ENCODE measurements at places on chromosomes 1 and 21. TPM values are rescaled to one million over a fixed set of nuclear protein-coding genes. Genes with fewer than 3 reads are reported as not detected.

GRCh38 chr1:85571828-85572227, 8.7 kb upstream of the CCN1 start:
- no peak for DNase-seq

- DNase-seq, result no peak
Measured at GRCh38 chr1:26951821-26952497, 8.3 kb downstream of the KDF1 start.

Gene FAM131C
- 0.74 TPM for total RNA-seq

GRCh38 chr1:216193839-216194443, 229.3 kb downstream of the USH2A start:
- DNase-seq, result peak; percentile 46

Gene CYP4A22
- total RNA-seq, result not detected

- DNase-seq, result no peak
Measured at GRCh38 chr1:26787381-26787705, 407 bp upstream of the PIGV start.

- no peak for DNase-seq
Measured at GRCh38 chr1:67285780-67286488, 21.7 kb upstream of the IL12RB2 start.

Gene LRRC38
- total RNA-seq, result not detected

- peak; percentile 99 for DNase-seq
Measured at GRCh38 chr1:112704934-112705627, 1.8 kb downstream of the RHOC start.

- no peak for DNase-seq
Measured at GRCh38 chr1:169081503-169082123, 24.9 kb upstream of the ATP1B1 start.

DNA sequence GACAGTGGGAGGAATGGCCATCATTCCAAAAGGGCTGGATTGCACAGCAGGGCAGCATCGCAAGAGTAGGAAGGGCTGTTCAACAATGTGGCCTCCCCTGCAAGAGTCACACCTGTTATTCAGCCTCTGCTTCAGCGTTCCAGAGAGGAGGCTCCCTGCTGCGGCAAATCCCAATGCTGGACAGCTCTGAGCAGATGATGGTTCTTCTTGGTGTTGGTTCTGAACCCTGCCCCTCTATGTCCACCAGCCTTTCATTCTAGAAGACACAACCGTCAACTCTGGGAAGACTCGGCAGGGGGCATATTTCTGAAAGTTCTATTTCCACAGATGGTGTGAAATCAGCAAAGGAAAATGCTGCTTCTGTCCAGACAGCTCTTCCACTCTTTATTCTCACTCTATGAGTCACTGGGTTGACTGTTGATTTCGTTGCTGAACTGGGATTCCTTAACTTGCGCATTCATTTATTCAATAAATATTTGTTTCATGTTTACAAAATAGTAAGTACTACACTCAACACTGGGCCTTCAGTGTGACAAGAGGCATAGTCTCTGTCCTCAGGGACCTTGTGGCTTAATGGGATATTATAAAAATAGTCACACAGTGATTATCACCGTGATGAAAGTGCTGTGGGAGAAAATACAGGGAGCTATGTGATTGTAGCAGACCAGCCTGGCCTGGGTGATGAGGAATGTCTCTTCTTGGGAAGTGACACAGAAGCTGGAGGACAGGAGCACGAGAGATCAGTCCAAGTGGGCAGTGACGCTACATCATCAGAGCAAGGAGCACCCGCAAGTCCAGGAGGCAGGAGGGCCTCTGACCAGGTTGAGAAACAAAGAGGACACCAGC, 260.3 kb downstream of the SIPA1L2 start:
- DNase-seq, result no peak

GRCh38 chr1:153519242-153519641, 16.5 kb downstream of the S100A6 start:
- no peak for DNase-seq

GRCh38 chr1:36458910-36459309, 5.3 kb downstream of the MRPS15 start:
- DNase-seq, result no peak

Gene LPAR3
- total RNA-seq, result 27.8 TPM

- DNase-seq, result no peak
Measured at GRCh38 chr1:43255438-43256210, 14.2 kb upstream of the TMEM125 start.

DNA sequence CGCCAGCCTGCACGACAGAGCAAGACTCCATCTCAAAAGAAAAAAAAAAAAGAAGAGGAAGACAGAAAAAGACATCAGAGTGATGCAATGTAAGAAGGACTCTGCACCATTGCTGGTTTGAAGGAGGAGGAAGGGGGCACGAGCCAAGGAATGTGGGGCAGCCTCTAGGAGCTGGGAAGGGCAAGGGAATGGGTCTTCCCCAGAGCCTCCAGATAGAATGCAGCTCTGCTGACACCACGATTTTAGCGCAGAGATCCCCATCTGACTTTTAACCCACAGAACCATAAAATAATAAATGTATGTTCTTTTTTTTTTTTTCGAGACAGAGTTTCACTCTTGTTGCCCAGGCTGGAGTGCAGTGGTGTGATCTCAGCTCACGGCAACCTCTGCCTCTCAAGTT, 33.9 kb upstream of the LAMC2 start:
- no peak for DNase-seq

Gene PLA2G2D
- total RNA-seq, result not detected

- DNase-seq, result no peak
Measured at GRCh38 chr1:186323865-186324264, 51.2 kb downstream of the TPR start.

Gene TSPEAR
- 0.35 TPM for total RNA-seq

DNA sequence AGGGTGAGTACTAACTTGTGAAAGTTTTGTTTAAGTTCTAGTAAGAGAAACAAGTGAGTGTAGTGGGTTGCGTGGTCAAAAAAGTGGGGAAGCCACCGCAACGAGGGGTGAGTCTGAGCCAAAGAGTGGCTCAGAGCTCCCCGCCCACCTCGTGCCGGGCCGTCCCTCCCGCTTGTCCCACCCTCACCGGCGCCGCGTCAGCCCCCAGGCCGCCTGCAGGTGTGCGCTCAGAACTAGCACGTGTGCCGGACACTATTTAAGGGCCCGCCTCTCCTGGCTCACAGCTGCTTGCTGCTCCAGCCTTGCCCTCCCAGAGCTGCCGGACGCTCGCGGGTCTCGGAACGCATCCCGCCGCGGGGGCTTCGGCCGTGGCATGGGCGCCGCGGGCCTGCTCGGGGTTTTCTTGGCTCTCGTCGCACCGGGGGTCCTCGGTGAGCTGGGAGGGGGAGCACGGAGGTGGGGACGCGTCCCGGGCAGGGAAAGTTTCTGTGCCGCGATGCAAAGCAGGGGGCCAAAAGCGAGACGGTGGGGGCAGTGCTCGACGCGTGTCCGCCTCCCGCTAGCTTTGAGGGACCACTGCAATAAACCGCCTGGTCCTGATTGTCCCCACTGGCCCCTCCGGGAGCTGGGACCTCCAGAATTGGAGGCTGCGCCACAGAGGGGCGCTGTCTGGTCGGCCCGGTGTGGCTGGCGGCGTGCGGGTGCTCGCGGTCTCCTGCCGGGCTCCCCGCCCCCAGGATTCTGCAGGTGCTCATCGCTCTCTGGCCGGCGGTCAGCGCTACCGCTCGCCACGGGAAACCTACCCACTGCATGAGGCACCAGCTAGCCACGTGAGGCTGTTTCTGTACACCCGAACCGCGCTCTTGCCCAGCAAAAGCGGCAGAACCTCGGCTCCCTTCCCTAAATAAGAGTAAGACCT, at the start of gene CR2:
Gene CR2 (plus strand): TSS at position 283 of the 919 bp plus-strand sequence. CDS start 91 bp downstream, at position 374.
- peak; percentile 93 for DNase-seq

Gene SELENBP1
- 13.4 TPM for total RNA-seq

GRCh38 chr1:10860682-10861081, 64.2 kb upstream of the CASZ1 start:
- DNase-seq, result no peak

Gene LCE1F
- total RNA-seq, result not detected

- DNase-seq, result peak; percentile 74
Measured at GRCh38 chr1:67211589-67212563, 45.6 kb downstream of the IL23R start.

Gene KRTAP13-2
- total RNA-seq, result not detected

Gene PAX7
- 0.03 TPM for total RNA-seq

DNA sequence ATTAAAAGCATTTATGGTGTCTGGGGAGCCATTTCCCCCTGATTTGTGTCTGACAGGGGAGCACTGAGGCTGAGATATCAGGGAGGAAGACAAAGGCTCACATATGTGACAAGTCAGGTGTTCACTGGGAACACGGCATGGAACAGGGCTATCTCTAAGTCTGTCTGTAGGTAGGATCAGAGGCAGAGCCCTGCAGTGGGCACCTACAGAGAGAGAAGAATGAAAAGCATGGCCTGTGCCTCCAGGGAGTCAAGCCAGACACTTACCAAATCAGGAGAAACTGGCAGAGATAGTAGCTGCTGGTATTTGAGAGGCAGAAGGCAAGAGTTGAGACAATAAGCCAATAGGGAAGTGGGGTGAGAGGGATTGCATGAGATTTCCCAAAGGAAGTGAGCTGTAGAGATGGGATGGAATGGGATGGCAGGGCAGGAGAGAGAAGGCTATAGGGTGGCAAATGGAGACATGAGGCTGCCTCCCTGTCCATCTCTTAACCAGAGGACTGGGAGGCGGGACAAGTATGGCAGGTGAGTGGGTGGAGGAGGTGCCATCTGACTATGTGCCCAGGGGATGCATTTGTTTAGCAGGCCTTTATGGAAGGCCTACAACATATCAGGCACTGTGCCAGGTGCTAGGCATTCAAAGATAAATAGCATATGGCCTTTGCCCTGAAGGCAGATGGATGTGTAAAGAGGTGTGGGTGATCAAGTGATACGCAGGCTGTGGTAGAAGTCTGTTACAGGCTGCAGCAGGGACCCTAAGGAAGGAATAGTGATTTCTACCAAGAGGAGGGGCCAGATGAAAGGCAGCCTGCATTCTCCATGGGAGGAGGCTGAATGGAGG, 136.2 kb upstream of the IPO9 start:
- DNase-seq, result no peak

DNA sequence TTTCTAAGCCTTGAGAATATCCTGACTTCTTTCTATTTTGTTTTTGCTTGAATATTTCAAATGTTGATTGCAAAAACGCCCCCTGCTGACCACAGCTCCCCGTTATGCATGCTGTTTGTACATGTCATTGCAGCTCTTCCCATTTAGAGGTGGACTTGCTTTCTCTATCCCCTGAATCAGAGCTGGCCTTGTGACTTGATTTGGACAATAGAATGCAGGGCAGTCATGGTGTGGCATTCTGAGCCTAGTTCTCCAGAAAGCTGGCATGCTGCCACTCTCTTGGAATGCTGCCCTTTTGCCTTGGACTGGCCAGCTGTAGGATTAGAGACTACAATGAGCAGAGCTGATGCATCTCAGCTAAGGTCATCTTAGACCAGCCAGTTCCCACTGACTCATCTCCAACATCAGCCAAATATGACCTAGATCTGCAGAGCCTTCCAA, 1561.5 kb downstream of the MRPL39 start:
- DNase-seq, result peak; percentile 13

DNA sequence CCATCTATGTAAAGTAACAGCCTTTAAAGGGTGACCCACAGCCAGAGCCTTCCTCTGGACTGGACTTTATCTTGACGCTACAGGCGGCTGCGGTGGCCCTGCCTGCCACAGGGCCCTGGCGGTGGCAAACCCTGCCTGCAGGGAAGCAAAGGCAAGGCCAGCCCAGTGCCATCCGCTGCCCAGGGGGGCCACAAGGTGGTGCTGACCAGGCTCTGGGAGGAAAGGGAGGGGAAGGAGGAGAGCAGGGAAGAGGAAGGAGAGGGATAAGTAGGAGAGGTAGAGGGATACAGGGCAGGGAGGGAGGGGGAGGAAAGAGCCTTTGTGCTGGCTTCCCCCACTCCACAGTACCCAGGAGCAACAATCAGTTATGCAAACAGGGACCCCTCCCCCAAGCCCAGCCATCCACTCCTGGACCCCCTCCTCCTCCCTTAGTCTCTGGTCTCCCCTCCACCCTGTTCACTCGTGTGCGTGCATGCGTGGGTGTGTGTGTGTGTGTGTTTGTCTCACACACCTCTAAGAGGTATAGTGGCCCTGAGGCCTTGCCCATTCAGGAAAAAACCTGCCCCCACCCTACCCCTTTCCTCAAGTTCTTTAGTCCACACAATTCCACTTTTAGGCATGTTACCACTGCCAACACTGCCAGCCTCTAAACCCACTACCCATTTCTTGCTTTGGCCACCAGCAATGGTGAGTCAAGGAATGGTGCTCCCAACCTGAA, 30.3 kb downstream of the SSBP3 start:
- DNase-seq, result peak; percentile 69

Gene FOXO6
- total RNA-seq, result 4.5 TPM

DNA sequence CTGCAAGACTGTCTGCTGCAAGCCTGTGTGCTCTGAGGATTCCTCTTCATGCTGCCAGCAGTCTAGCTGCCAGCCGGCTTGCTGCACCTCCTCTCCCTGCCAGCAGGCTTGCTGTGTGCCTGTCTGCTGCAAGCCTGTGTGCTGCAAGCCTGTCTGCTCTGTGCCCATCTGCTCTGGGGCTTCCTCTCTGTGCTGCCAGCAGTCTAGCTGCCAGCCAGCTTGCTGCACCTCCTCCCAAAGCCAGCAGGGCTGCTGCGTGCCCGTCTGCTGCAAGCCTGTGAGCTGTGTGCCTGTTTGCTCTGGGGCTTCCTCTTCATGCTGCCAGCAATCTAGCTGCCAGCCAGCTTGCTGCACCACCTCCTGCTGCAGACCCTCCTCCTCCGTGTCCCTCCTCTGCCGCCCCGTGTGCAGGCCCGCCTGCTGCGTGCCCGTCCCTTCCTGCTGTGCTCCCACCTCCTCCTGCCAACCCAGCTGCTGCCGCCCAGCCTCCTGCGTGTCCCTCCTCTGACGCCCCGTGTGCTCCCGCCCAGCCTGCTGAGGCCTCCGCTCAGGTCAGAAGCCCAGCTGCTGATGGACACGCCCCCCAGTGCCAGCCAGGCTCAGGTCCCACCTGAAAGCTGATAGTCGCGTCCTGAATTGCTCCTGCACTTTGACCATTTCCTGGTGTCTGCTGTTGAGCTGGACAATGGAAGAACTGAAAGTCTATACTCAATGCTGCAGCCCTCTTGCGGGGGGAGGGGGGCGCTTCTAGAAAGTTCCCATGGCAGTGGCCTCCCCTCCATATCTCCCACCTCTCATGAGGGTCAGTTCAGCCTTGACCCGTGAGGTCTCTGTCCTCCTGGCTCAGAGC, 1.2 kb downstream of the KRTAP10-4 start:
- peak; percentile 47 for DNase-seq

Gene SELL
- total RNA-seq, result not detected

Data from GM23338 (cell line).